ENCODE measurements at places on chromosomes 7 and 10.

DNA sequence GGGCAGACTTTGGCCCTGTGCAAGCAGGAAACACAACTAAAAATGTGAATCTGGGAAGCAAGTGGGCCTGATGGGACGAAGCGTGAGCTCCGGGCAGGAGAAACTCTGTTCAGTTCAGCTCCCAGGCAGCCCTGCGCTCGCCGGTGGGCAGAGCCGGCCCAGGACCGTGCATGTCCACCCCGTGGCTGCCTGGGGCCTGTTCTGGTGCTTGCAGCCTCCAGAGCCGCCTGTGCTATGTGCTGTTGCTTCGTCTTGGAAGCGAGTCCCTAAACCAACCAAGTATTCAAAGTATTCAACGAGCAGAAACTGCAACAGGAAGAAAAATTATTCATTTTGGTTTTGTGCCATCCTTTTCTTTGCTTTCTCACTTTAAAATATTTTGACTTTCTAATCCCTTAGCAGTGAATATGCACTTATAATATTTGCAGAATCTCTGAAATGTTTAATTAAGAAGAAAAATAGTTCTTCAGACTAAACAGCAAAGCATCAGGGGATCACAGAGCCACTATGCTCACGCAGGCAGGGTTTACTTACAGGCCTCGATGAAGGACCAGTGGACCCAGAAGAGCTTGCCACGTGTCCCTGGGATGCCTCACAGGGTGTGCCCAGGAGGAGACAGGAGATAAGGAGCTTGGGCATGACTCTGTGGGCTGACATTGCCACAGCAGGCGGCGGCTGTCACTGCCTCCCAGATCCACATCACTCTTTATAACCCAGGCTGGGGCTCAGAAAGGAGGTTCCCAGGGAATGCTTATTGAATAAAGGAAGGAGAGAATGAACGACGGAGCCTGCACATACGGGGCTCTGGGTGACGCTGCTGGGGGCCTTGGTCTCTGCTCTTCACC, 45.6 kb downstream of the VIPR2 start:
- DNase-seq, result no peak

DNA sequence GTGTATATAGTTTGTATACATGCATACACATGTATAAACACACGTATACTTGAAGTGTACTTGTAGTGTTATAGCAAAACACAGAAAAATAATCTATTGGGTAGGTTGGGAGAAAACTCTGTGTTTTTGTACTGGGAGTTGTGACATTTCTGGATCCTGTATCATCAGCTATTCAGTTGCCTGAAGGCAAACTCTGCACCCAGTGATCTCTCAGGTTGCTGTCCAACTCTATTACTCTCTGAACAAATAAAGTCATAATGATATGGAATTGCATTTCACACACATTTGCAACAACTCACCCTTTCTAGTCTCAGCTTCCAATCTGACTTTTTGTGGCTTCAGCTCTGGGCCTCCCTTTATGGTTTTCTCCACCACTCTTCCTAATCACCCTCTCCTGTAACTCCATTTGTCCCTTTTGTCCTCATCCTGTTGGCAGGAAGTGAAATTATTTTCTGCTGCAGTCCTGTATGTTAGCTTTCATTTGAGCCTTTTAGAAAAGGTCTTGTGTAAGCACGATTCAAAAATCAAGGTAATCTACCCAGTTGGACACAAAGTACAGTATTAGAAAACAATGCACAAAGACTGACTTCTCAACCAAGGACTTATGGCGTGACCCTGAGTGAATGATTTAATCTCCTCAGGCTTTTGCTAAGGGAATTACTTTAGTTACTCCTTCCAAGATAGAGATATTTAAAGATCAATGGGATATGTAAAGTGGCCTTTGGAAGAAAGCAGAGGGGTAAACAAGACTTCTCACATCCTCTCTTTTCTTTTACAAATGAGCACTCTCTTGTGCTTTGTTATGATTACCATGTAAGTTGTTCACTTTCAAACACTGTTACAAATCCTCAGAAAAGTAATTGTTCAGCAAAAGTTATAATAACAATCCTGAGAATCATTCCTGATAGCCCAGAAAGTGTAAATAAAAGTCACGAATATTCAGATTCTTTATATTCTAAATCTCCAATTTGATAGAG, 249.1 kb downstream of the KCND2 start:
- DNase-seq, result peak; percentile 20

- no peak for DNase-seq
Measured at GRCh38 chr10:89163265-89163995, 43.7 kb downstream of the CH25H start.

DNA sequence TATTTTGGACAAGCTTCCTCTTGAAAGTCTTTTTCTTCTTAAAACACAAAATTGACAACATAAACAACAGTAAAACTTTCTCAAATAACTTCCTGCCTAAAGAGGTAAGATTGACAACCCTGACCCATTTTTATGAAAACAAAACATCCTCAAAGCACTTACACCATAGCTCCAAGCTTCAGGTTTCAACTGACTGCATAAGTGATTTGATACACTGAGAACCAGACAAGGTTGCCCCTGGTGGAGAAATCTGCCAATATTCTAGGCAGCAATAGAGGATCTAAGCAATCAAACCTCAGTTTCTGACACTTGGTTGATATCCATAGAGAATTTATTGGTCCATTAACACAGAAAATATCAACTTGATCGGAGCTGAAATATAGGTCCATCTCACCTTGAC, 147.8 kb downstream of the ELAPOR2 start:
- DNase-seq, result no peak

- DNase-seq, result no peak
Measured at GRCh38 chr7:15751191-15751701, 64.8 kb upstream of the MEOX2 start.

GRCh38 chr7:5170251-5170650, 19.8 kb upstream of the WIPI2 start:
- DNase-seq, result no peak

DNA sequence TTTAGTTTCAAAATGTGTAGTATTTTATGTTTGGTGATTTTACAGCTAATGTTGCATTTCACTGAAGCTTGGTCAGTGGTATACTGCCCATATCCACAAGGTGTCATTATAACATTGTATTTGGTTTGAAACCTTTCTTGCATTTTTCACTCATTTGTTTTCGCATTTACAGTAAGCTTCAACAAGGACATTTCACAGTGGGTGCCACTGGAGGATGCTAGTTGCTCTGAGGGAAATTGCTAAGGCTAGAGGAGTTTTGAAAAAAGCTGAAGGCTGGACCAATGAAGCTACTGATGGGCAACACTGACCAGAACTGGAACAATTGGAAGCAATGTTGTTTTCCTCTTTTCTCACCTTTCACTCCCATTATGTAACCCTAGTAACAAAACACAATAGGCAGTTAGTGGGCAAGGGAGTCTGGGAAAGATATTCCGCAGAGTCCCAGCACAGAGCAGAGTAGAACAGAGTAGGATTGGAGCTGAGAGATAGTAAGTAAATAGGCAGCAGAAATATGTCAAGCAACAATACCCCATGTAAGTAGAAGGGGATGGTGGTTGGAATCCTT, 23.6 kb upstream of the SRI start:
- peak; percentile 35 for DNase-seq

DNA sequence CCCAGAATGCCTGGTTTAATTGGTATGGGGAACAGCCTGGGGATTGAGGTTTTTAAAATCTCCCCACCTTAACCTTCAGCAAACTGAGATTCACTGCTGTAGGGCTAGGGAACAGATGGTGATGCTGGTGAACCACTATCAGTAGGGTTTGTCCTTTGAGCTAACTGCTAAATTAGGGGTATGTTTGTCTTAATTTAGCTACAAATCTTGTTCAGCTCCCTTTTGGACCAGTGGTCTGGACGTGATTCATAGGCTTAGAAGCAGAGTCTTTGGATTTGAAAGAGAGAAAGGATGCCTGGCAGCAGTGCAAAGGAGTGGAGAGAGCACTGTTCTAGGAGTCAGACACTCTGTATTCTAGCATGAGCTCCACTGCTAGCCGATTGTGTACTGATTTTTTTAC, 2.8 kb downstream of the HDAC9 start:
- peak; percentile 31 for DNase-seq

- DNase-seq, result peak; percentile 76
Measured at GRCh38 chr7:20784388-20785156, 2.1 kb downstream of the SP8 start.

DNA sequence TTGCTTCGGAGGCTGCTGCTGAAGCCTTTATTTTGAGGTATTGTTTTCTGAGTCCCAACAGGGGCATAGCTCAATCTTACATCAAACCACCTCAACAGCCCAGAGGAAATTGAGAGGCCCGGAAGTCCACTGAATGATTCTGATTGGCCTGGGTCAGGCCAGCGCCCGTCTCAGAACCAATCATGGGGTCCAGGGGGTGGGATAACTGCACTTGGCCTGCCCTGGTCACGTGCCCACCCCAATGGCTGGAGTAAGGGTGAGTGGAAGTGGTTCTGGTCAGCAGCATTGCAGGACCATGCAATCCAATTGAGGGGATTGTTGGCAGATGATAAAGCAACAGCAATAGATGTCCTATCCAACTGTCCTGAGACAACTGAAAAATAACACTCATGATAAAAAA, 190.6 kb downstream of the HERPUD2 start:
- DNase-seq, result no peak

DNA sequence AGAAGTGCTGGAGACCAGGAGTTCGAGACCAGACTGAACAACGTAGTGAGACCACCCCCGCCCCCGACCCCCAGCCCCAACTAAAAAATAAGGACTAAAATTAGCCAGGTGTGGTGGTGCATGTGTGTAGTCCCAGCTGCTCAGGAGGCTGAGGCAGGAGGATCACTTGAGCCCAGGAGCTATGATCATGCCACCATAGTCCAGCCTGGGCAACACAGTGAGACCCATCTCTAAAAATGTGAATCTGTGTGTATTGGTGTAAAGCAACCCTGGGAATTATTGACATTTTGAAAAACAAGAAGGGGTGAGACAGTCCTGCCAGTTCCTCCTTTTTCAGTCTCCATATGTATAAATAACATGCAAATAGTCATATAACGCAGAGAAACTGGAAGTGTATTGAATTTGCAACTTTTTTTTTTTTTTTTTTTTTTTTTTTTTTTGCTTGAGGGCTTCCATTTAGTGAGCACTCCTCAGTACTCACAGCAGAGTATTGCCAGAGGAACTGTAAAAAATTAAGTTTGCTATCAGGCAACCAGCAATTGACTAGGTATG, 3.4 kb upstream of the ITGB1 start:
- DNase-seq, result no peak

DNA sequence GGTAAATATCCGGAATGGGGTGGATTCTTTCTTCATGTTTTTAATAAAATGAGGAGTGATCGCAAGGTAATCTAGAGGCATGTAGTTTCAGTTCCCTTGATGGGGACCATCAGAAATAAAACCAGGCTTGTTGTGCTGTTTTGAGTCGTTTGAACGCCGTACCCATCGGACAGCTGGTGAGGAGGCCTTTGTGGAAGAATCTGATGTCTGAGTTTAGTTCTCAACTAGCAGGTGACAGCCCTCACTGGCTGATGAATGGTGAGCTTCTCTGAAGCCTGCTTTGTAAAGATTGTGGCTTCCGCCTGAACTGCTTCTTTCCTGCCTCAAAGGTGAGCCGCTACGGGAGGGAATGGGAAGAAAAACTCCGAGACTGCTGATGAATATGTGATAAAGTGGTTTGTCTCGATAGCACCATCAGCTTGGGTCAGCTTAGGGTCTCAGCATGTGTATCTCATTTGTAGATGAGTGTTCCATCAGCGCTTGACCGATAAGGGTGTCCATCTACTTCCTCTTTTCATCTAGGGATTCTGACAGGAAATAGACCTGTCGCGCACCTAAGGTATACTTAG, 977 bp downstream of the TMEM248 start:
- DNase-seq, result peak; percentile 35

- DNase-seq, result no peak
Measured at GRCh38 chr7:29998489-29998888, 8.9 kb upstream of the SCRN1 start.

DNA sequence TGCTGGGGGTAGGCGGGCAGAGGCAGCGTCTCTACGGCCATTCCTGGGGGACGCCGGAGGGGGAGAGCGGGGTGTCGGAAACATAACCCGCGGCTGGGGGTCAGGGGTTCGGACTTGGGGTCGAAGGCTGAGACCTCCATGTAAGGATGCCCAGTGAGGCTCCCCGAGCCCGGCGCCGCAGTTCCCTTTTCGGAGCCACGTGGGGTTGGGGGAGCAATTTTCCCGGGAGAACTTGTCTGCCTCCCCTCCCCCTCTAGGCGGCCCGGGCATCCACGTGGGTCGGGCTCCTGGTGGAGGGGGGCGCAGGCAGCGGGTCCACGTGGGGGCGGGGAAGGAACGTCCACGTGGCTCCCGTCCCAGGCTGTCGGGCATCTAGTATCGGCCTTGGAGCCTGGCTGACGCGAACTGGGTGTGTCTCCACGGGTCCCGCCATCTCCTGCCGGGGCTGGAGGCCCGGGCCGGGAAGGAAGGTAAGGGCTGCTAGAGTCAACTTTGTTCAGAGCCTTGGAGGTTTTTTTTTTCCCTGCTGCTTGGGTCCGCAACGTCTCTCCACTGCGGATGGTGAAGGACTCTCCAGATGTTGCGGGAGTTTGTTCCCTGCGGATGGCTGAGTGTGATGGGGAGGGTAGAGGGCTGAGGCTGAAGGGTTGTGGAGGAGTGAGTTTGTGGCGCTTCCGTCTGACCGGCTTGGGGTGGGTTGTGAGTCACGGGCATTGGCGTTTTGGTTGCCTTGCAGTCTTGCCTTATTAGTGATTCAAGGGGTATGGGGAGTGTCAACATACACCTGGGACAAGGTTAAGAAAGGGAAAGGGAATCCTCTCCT, 744 bp downstream of the PPRC1 start:
- DNase-seq, result peak; percentile 28

GRCh38 chr10:77977016-77977415, 50.5 kb upstream of the DLG5 start:
- no peak for DNase-seq

Measured in NCI-H1092 treated with DMSO at 0.1 percent for 48 hours (cell line).